ENCODE measurements at places on chromosomes 16 and 17.

DNA sequence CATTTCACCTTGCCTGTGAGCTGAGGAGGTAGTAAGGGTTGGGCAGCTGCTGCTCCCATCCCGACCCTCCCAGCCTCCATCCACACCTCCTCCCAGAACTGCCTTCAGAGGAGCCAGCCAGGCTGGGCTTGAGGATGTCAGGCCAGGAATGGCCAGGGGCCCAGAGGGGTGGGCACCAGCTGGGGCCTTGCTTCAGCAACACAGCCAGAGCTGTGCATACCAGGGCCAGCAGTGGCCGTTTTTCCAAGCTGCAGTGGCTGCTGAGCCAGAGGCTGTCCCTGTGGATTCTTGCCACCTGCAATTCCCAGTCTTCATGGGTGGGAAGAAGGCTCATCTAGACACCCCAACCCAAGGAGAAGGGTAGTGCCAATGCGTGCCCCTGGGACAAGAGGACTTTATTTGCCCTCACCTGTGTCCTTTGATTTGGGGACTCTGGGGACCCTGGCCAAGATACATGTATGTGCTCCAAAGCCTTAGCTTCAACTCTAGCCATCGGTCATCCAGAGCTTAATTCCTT, 153.4 kb upstream of the SDK2 start:
- peak; percentile 49 for DNase-seq

DNA sequence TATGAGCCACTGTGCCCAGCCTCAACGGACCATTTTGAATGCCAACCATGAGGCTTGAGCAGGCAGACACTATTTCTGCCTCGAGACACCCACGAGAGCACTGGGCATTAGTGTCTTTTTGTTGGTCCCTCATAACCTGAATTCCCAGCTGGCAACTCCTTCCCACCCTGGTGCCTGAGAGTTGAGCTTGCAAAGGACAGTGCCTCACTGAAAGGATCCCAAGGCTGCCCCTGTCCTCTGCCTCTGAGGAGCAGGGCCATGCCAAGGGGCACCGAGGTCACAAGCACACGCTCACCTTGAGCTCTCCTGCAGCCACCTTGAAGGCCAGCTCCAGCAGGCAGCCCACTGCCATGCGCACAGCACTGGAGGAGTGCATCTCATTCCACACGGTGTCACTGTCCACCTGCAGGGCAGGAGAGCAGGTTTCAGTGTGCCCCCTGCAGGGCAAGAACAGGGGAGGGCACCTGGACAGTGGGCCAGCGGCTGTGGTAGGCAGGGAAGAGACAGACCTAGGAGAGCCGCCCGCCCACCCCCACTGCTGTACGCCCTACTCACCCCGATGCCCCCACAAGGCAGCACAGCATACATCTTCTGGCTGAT, 12.8 kb downstream of the G6PC3 start:
- no peak for DNase-seq

DNA sequence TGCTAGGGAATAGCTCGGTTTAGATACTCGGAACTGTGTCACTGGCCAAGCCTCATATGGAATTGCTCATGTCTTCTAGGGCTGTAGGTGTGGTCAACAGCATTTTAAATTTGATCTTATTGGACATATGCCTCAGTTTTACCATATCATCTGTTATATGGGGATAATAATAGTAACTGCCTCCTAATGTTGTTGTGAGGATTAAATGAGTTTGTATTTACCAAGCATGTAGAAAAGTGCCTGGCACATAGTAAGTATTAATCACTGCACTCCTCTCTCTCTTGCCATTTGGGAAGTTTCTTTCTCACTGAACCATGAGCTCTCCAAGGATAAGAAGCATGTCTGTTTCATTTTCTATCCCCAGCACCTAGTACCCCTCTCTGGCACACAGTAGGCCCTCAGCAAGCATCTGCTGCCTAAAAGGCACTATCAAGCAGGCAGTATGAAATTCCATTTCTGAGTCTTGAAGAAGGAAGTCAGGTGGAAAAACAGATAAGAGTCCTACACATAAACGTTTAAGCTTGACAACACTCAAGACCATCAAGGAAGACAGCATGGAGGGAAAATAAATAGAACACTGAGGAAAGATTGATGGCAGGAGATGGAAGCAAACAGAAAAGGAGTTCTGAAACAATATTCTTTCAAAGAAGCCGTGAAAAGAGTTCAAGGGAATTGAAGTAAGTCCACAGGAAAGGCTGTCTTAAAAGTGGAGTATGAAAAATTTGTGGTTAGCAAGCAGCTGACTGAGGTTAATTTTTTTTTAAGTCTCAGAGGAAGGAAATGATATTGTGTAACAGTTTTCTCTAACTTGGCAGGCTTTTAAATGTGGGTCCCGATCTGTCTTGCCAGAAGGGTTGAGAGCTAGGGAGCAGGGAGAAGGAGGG, 2.2 kb upstream of the ATP6V0A1 start:
- no peak for DNase-seq

DNA sequence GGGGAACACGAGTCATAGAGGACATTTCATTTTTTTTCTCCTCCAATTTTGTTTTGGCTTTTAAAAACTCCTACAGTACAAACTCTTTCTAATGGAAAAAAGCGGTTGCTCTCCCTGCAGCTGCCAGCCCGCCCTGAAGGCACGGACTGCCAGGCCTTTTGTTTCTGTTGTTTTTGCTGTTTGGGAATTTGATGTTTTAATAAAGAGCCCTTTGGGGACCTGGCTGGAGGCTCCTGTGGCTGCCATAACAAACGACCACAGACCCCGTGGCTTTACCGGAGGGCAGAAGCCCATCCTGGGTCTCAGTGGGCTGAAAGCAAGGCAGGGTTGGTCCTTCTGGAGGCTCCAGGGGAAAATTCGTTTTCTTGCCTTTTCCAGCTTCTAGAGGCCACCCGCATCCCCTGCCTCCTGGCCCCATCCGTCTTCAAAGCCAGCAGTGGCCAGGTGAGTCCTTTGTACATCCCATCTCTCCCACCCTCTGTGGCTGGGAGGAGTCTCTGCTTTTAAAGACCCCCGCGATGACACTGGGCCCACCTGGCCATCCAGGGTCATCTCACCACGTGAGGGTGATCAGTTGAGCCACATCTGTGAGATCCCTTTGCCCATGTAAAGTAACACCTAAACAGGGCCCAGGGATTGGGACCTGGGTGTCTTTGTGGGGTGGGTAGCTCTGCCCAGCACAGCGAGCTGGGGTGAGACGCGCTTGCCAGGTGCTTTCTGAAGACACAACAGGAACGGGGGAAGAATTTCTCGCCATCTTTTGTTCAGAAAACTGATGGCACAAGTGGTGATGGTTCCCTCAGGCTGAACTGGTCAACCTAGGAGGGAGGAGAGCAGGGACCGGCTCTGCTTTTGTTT, 113.9 kb downstream of the BANP start:
- no peak for DNase-seq

- peak; percentile 59 for DNase-seq
These were observed 293.1 kb upstream of the N4BP1 start for GRCh38 chr16:48903039-48903438.

DNA sequence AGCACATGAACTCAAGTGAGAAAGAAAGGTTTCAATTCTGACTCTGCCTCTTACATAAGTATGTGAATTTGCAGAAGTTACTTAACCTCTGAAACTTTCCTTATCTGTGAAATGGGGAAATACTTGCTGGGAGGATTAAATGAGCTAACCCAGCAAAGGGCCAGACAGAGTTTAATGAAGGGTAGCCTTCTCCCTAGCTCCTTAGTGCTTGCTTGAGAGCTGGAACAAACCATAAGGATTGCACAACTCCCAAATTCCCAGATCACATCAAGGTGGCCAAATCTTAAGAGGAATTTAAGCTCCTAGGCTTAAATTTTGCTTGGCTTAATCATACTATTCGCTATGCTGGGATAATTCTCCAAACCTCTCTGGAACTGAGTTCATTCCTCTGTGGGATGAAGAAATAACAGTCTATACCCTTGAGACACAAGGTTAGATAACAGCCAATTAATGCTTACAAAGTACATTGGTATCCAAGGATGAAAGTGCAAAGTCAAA, 11.8 kb upstream of the WSB1 start:
- DNase-seq = no peak

DNA sequence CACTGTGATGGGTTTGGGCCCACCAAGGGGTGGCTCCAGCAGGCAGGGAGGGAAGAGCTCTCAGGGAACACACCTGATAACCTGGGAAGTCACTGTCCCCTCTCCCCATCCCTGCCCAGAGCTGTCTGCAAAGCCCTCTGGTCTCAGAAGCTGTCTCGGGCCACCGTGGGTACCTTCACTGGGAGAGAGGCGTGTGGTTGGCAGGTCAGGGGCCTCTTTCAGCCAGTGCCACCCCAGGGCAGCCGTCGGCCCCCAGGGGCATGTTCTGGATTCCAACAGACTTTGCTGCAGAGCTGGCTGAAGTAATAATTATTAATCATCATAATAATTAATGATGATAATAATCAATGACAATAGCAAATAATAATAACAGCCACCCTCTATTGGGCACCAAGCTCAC, 21.1 kb downstream of the MGAT5B start:
- DNase-seq = no peak

DNA sequence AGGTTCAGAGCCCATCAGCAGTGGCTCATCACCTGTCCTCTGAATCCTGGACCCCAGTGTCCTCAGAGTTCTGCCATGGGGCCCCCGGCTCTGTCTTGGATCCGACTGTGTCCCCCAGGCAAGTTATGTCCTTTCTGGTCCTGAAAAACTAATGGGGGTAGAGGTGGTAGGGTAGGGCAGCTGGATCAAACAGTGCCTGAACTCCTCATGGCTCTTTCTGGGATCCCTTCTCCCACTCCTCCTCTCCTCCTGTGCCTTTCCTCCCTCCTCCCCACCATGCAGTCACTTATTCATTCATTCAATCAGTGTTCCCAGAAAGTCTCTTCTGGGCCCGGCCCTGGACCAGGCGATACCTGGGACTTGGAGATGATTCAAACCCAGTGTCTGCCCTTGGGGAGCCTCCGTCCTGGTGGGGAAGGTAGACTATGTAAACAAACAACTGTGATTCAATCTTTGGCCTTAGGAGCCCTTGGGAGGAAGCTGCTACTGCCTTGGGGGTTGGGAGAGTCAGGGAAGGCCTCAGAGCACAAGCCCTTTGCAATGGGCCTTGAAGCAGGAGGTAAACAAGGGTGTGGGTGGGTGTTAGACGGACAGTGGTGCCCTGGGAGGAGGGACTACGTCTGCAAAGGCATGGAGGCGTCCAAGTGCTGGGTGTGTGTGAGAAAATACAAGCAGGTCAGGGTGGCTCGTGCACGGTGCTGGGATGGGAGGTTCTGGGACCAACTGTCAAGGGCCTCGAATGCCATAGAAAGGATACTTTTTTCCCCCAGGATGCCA, 6.4 kb upstream of the FAM83G start:
- DNase-seq = no peak

GRCh38 chr16:49455991-49456745, 82.6 kb downstream of the C16orf78 start:
- peak; percentile 38 for DNase-seq

DNA sequence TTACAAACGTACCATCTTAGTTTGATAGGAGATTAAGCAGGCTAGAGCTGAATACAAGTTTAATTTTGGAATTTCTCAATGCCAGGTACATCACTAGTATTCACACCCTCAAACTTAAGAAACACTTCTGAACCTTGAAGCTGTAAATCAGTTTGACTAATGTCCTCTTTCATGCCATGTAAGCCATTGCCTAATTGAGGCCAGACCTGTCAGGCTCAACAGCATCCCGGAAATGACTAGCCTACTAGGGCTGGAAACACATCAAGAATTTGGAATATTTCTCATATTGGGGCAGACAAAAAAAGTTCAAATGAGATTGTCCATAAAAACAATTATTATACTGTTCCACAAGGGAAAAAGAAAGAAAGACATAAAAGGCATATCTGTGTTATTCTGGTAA, 1.7 kb downstream of the USP32 start:
- no peak for DNase-seq

Measured in endodermal cell (in vitro differentiated cells).